ENCODE measurements at places on chromosomes 5 and 9.

DNA sequence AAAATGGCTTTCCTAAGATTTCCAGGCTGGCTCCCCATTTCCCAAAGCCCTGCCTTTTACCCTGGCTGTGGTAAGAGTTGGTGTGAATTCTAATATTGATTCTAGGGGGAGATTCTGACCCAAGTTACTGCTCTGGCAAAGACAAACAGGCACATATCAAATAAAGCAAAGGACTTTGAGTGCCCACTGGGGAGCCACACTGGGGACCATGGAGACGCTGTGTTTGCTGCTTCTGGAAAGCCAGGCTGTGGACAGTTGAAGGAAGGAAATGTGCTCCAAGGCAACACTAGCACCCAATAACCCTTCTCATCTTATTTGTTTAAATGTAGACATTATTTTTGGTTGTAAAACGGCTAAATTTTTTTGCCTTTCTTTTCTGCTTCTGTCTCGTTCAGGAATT is 78.7 kb downstream of the SNCAIP start:
- no peak for DNase-seq

DNA sequence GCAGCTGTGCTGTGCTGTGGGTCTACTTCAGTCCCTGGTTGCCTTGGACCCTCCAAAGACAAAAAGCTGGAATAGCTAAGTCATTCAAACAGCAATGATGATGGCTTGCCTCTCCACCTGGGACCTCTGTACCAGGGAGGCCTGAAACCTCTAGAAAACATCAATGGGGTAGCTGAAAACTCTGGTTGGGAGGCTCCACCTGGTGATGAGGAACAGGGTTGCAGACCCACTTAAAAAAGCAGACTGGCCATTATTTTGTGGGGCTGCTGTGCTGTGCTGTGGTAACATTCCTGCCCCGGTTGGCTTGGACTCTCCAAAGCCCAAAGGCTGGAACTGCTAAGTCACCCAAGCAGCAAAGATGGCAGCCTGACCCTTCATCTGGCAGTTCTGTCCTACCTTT is 839.3 kb upstream of the ARRDC3 start:
- no peak for DNase-seq

- DNase-seq, result no peak
Observed at GRCh38 chr5:59562756-59563389, 330.7 kb downstream of the PDE4D start.

GRCh38 chr9:126777733-126778132 is 27.1 kb upstream of the ZBTB43 start:
- no peak for DNase-seq

DNA sequence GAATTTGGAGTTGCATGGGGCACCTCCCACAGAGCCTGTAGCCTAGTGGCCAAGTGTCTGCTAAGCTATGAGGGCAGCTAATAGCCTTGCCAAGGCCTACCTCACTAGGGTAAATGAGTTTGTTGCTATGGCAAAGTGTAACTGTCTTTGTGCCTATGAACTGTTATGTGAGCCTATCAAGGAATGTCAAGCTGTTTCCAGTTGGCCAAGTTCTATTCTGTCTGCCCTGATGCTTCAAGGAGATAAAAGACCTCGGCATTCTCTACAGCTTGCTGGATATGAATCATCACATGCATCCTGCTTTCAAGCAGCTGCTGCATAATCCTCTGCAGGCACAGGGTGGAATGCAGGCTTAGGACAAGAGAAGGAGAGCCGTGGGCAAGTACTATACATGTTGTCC is 69.8 kb upstream of the CCDC112 start:
- DNase-seq, result no peak

DNA sequence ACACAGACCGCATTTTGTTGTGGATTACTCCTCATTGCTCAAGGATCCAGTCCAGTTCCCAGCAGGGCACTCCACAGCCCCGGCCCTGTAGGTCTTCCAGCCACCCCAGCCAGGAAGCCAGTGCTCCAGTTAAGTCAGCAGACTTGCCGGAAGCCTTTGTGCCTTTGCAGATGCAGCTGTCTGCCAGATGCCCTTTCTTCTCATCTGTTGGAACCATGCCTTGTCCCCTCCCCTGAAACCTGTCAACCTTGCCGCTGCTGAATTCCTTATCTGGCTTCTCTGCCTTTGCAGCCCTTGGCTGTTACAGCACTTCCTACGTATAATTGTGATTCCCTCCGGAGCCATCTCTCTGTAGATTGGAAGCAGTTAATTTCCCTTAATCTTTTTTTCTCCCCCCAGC is 28.4 kb downstream of the PSAT1 start:
- DNase-seq, result no peak

DNA sequence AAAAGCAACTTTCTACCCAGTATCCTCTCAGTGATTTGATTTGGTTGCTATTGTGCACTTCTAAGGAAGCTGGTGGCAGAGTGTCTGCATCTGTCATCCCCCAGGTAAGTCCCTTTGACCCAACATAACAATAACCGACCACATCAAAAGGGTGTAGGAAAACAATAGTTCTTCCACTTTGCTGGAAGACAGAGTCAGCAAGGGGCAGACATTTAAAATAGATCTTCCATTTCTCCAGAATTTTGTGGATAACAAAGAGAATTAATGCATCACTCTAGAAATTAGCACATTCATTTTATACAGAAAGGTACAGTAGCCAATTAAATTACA is 177.5 kb downstream of the EBF1 start:
- DNase-seq, result no peak

- no peak for DNase-seq
Observed at GRCh38 chr9:91170951-91171350, 190.8 kb downstream of the AUH start.

DNA sequence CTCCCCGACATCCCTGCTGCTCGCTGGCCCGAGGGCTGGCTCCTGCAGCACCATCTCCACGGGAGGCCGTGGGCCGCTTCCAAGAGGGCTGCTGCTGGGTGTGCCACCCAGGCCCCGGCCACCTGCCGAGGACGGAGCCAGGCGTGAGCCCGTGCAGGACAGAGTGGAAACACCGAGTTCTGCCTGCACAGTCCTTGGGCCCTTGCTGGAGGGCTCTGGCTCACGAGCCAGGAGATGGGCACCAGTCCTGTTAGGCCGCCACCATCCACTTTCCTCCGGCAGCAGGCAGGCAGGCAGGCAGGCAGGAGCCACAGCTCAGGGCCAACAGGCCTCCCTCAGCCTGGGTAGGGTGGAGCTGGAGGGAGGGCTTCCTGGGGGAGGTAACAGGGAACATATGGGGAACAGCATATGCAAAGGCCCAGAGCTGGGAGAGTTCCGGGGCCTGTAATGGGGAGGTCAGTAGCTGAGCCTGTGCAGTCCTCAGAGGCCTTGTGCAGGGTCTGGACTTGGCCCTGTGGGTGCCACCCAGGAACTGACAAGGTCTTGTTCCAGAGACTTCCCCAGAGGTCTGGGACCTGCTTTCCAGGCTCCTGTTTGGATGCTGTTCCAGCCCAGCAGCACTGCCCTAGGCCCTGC is 31.9 kb downstream of the RXRA start:
- no peak for DNase-seq

GRCh38 chr5:27008604-27009539 is 29.5 kb downstream of the CDH9 start:
- no peak for DNase-seq

DNA sequence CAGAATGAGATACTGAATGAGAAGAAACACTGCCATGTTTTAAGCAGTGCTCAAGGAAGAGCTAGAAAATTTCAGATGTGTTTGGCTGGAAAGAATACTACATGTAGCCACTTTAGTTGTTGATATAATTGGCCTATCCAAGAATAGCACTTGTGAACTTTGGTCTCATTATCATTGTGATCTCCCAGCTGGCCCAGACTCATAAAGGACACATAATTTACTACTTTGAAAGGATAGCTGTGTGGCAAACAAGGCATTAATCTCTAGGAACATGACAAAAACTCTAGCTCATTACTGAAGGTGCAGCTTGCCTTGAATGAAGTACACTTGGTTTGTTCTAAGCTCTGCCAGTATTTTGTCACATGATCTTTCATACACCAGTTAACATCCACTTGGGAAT is 356.3 kb downstream of the CSNK1G3 start:
- no peak for DNase-seq

DNA sequence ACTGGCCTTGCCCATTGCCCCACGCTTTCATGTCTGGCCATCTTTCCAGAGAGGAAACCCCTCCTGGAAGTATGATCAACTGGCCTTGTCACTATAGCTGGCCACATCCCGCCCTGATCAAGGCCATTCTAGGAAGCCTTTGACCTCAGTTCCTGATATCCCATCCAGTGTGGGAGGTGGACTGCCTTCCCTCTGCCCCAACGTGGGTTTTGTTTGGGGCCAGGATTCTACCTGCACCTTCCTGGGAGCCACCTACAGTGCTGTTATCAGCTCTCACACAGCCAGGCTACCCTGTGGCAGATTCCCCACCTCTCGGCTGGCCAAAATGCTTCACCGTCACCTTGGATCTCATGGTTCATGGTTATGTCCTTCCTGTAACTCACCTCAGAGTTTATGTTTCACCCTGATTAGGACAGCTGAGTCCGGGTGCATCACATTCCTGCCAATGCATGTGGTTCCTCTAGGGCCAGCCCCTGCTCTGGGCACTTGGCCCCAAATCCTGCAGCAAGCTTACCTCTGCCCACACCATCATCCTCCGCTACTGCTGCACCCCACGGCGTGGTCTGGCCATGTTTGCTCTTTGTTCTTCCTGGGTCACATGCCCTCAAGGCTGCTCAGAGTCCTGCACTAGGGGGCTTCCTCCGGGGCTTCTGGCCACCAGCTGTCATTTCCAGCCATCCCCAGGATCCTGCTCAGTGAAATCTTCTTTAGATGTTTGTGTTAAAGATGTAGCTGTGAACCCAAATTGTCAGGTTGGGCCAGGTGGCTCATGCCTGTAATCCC is 24.2 kb upstream of the S1PR3 start:
- no peak for DNase-seq

- no peak for DNase-seq
Observed at GRCh38 chr9:109335121-109335520, 14.3 kb upstream of the EPB41L4B start.

GRCh38 chr5:73693573-73694061 is 67.6 kb downstream of the ARHGEF28 start:
- peak; percentile 24 for DNase-seq

- DNase-seq, result no peak
Observed at GRCh38 chr5:87752362-87752761, 339.6 kb upstream of the CCNH start.

DNA sequence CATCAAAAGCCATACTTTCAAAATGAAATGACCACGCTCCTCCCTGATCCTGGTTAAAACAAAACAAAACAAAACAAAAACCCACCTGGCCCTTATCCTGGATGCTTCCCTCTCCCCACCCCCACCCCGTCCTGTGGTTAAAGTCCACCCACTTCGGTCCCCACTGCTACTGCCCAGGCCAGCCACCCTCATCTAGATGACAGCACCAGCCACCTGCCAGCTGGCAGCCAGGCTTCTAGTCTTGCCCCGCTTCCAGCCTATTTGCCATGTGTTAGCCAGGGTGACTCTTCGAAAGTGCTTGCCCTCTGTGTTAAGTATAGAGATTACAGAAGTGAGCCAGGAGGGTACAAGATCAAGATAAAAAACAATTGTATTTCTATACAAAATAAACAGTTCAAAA is 27.5 kb upstream of the NCS1 start:
- no peak for DNase-seq

- DNase-seq, result no peak
Observed at GRCh38 chr5:38795986-38796741, 49.6 kb upstream of the OSMR start.

DNA sequence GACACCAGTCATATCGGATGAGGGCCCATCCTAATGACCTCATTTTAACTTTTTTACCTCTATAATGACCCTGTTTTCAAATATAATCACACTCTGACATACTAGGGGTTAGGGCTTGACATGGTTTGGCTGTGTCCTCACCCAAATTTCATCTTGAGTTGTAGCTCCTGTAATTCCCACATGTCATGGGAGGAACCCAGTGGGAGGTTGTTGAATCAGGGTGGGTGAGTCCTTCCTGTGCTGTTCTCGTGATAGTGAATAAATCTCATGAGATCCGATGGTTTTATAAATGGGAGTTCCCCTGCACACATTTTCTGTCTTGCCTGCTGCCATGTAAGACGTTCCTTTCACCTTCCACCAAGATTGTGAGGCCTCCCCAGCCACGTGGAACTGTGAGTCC is 71.8 kb downstream of the THBS4 start:
- no peak for DNase-seq

DNA sequence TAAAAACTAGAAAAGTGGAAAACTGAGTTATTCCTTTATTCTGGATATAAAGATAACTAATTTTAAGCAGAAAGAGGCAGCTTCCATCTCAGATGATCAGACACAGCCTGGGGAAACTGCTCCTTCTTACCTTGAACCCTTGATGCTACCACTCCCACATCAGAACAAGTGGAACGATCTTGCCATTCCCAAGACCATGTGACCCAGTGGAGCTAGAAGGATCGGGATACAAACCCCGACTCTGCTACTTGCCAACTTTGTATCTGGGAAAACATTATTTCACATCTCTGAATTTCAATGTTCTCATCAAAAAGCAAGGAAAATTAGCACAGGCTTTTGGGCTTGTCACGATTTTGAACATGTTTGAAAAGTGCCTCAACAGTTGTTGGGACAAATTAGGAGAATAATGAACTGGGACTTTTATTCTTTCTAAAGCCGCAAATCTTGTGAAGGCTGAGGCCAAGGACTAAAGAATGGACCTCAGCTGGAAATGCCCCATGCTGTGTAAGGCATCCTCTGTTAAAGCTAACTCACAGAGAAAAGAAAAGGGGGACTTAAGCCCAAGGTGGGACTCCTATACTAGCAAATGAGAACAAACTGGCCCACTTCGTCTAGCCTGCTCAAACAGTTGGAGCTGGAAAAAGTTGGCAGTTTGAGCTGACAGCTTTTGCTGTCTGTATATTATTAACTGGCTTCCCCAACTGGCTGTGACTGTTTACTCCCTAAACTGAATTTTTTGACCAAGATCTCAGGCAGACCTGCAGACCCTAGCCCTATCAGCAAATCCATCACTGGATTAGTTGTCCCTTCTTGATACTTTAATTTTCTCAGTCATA is 552.3 kb downstream of the EFNA5 start:
- DNase-seq, result no peak

DNA sequence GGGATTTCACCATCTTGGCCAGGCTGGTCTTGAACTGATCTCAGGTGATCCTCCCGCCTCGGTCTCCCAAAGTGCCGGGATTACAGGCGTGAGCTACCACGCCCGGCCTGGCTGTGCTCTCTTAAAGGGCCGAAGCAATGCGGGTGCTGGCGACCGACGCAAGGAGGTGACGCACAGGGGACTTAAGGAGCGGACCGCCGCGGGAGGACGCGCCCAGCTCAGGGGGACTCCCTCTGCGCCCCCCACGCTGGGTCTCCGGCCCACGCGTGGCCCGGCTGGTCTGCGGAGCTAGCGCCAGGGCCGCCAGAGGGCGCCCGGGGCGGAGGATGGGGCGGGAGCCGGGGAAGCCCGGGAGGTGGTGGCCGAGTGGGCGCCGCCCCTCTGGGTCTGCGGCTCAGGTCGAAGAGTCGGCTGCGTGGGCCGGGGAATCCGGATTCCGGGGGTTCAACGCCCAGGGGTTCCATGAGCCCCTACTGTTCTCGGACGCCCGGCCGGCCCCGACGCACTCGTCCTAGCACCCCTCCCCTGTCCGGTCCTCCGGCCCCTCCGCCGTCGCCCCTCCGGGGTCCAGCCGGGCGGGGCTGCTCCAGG is 502 bp upstream of the CERCAM start:
- peak; percentile 81 for DNase-seq

All from HEK293T (cell line).